Stimulated activated CD8-positive, alpha-beta memory T cell treated with anti-CD3 and anti-CD28 coated beads, Interleukin-7, amount 100 ng/mL, for 1 hour (primary cell): ENCODE measurements at places on chromosomes 16 and 17.
A peak's percentile ranks its signal among the peaks of the same experiment; 100 is the strongest.

- DNase-seq, result no peak
Observed at GRCh38 chr16:80077696-80078095, 463.1 kb upstream of the DYNLRB2 start.

- DNase-seq, result no peak
Observed at GRCh38 chr17:64648234-64648633, 13.9 kb downstream of the SMURF2 start.

DNA sequence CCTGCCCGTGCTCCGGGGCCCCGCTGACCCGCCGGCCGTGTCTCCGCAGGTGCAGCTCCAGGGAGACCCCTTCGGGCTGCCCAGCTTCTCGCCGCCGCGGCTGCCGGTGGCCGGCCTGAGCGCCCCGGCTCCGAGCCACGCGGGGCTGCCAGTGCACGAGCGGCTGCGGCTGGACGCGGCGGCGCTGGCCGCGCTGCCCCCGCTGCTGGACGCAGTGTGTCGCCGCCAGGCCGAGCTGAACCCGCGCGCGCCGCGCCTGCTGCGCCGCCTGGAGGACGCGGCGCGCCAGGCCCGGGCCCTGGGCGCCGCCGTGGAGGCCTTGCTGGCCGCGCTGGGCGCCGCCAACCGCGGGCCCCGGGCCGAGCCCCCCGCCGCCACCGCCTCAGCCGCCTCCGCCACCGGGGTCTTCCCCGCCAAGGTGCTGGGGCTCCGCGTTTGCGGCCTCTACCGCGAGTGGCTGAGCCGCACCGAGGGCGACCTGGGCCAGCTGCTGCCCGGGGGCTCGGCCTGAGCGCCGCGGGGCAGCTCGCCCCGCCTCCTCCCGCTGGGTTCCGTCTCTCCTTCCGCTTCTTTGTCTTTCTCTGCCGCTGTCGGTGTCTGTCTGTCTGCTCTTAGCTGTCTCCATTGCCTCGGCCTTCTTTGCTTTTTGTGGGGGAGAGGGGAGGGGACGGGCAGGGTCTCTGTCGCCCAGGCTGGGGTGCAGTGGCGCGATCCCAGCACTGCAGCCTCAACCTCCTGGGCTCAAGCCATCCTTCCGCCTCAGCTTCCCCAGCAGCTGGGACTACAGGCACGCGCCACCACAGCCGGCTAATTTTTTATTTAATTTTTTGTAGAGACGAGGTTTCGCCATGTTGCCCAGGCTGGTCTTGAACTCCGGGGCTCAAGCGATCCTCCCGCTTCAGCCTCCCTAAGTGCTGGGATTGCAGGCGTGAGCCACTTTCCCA, 5.9 kb downstream of the CTF1 start:
- DNase-seq, result peak; percentile 29

DNA sequence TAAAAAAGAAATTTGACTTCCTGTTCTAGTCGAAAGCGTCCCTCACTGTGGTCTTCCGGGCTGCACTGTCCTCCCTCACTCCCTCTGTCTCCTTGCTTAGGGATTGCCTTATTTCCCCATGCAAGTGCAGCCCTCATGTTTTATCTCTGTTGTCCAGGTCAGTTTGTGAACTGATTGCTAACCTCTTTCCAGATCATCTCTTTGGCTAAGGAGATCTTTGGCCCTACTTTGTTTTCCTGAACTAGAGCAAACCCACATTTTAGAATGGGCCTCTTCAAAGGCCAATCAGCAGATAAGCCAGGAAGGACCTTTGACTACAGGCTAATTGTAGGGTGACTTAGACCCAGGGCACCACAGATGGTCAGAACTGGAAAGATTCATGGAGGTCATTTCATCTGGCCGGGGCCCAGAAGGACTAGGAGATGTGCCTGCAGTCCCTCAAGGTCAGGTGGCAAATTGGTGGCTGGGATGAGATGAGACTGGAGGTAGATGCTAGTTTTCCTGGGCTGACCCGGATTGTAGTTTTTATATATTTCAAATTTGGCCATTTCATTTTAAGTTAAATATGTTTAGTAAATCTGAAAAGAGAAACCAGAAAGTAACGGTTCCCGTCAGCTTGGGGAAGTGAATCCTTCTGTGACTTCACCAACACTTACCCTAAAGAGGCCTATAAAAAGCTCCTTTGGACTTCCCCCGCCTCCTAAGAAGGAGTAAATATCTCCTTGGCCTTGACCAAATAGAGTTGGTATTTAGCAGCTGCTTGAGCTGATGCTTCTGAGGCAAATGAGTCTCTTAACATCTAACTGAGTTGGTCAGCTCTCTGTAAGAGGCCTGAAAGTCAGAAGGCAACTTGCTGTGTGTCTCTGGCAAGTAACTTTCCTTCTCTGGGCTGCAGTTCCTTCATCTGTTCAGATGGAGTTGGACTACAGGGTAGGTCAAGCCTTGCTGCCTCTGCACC, 6.2 kb upstream of the SLC25A19 start:
- DNase-seq, result no peak

DNA sequence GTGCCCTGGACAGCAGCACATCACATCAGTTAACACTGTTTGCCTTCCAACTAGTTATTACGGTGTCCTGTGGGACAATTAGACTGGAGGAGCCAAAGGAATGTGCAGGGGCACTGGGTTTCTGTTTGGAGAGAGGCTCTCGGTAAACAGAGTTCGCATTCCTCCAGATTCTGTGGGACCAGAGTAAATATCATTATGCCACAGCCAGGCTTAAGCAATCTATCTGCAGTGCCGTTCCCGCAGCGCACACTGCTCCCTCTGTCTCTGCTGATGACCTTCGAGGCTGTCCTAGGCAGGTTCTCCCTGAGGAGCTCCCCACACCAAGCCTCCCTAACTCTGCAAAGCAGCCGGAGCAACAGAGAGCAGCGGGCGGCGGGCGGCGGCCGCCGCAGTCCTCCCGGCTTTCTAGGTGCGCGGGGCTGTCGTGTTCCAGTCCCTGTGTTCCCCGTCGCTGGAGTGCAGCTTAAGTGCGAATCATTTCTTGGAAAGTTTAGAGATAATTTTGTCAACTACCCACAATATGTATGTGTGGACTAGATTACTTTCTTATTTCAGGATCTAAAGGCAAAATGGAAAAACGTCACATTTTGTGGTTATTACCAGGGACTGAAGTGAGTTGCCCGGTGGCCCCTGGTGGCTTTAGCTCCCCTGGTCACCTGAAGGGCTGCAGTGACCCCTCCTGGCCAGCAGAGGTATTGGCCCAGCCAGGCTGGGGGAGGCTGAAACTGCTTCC, 43.3 kb downstream of the PGS1 start:
- peak; percentile 60 for DNase-seq

- no peak for DNase-seq
Observed at GRCh38 chr17:31002047-31002446, 31.2 kb downstream of the RNF135 start.

- peak; percentile 13 for DNase-seq
Observed at GRCh38 chr17:50269477-50270434, 4.5 kb upstream of the TMEM92 start.

DNA sequence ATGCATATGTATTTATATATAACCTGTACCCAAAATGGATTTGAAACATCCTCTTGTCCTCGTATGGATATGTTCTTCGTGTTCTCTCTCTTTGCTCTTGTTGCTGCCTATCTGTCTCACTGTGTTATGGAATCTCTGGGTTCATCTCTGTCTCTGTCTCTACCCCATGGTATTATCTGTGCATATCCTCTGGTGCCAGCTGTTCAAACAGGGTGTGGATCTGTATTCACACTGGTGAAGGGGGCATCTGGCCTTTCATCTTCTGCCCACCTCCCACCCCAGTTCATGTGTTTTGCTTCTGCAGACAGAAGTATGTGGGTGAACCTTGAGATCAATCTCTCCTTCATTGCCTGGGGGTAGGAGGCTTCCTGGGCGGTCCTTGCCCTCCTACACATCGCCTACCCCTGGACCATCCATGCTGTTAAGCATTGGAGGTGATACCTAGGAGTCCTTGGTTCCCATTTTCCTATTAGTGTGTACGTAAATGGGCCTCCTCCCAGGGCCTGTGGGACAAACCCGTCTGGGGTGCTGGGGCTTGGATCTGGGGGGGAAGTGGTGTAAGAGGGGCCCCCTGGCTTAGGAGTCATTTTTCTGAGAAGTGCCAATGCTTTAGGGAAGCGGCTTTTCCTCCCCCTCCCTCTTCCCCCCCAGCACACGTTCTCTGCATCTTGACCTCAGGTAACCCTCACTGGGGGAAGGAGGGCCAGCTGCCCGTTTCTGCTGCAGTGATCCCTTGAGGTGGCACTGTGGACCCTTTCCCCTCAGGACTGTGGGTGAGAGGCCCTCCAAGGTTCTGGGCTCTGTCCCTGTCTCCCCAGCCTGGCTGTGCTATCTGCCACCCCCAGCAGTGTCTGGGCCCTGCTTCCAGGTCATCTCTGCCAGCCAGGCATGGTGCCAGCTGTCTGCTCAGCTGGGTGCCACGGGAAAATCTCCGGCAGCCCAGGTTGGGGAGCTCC, 21.1 kb downstream of the RARA start:
- no peak for DNase-seq

DNA sequence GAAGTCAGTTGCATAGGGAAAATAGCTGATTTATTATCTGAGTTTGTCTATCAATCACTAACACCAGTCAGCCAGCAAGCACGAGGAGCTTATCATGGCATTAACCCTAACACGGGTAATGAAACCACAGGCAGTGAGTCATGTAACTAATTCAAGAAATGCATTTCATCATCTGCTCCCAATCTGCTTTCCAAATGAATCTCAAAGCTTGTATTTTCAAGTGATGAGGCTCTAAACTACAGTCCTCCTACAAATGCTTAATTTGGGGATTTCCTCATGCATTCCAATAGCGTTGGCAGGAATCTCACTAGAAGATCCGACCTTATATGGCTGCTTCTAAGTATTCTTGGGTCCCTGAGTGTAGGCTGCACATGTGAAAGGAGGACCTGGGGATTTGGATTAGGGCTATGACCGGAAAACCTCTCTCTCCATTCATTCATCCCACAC, 118.4 kb upstream of the HSBP1 start:
- DNase-seq, result no peak

- no peak for DNase-seq
Observed at GRCh38 chr16:56589141-56590039, at the start of gene MT3. MT3 (plus strand) TSS chr16:56589528; CDS start chr16:56589591, 63 bp downstream.

GRCh38 chr17:59277031-59277430, 54.4 kb upstream of the YPEL2 start:
- DNase-seq, result no peak

DNA sequence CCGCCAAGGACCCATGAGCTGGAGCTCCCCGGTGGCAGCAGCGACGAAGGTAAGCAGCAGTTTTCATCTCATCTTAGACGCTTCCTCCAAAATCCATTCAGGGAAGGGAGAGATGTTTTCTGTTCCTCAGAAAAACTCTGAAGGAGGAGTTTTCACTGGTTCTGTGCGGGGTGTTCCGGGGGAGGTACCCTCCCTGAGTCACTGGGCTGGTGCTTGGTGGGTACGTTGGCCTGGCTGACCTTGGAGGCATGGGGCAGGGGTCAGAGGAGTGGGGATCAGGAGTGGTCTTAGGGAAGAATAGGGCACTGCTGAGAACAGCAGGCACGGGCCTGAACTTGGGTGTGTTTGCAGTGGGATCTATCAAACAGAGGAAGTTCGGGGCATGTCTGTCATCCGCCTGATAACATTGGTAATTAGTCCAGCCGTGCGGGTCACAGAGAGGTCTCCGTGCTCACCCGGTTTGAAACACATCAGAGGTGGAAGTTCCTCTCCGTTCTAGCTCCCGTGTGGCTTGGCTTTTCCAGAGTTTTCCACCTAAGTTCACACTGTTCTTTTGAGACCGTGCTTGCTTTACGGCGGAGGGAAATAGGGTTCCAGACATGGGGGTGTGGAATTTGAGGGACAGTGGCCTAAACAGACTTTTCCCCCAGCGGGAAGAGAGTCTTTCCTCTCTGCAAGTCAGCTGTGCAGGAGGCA, 59.6 kb upstream of the CIBAR2 start:
- DNase-seq, result no peak

GRCh38 chr16:1036166-1036565, 36.4 kb upstream of the SSTR5 start:
- DNase-seq, result no peak
